Memory B cell (primary cell): ENCODE measurements at places on chromosomes 11 and 22.

- DNase-seq = no peak
These were observed 66.2 kb downstream of the AMBRA1 start for GRCh38 chr11:46527591-46528130.

- no peak for DNase-seq
These were observed 7.0 kb downstream of the KIRREL3 start for GRCh38 chr11:126993599-126993998.

DNA sequence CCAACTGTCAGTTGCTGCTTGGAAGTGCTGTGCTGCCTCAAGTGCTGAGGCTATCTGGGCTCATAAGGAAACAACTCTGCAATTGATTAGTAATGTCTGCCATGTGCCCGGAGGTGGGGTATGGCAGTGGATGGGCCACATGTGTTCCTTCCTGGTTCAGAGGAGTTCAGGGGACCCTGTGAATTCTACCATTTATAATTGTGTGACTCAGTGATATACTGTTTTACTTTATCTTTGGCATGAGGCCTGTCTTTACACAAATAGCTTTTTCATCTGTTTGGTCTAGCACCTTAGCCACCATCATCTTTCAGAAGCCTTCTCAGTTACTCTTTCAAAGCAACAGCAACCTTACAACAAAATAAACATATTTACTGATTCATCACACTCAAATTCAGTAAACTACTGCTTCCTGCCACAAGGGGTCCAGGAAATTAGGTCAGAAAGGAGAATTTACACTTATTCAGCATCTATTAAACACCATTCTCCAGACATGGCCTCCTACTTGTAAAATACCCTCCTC lies 20.9 kb downstream of the DKK3 start:
- no peak for DNase-seq

GRCh38 chr11:96704847-96705246 lies 315.0 kb downstream of the JRKL start:
- DNase-seq = no peak

- no peak for DNase-seq
These were observed 84.5 kb downstream of the MN1 start for GRCh38 chr22:27717094-27717493.

DNA sequence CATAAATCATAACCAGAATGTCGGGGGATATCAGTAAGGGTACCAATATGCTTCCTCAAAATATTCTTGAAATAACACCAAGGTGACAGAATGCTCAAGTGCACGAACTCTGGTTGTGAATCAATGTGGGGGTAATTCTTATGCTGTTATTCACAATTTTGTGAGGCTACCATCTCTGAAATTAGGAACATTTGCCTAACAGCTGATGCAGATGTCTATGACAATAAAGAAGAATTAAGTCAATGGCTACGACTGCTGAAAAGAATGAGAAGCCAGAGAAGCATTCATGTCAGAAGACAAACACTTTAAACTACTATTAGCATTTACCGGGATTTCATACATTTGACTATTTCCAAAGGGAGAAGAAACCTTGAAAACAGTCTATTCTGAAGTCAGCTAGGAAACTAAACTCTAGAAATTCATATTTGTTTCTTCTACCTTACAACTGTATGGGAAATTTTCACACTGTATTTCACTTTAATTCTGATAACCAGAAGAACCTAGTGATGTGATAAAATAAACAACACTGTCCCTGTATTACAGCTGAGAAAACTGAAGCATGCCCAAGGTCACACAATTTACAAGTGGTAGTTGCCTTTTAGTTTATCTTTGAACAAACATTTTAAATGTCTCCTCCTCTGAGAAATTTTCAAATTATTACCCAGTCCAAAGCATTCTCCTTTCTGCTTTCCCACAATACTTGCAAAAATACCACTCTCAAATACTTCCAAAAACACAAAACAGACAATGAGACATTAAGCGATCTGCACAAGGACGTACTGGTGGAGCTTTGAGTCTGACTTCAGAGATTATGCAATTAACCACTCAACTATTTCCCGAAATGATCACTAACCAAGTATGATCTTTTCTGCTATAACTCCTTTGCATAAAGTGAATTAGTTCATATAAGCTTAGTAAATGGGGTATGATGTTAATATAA lies 18.0 kb upstream of the ARHGAP32 start:
- DNase-seq = no peak

- DNase-seq = no peak
These were observed 16.9 kb upstream of the PEX26 start for GRCh38 chr22:18060646-18061620.

DNA sequence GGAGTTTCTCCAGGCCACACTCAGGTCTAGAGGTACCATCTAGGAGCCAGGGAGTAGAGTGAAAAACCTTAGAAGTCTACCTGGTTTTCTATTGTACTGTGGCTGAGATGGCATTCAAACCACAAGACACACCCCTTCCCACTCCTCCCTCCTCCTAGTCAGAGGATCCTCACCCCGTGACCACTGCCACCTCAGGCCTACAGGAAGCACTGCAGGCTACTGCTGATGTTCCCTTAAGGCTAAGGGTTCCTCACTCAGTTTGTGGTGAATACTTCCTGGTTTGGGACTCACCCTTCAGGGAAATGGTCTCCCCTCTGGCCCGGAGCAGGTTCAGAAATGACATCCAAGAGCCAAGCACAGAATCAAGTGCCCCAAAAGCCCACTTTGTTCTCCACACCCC lies 1293.9 kb downstream of the JRKL start:
- DNase-seq = no peak

- no peak for DNase-seq
These were observed 59.3 kb downstream of the GGTLC2 start for GRCh38 chr22:22703715-22704114.

GRCh38 chr22:27915986-27916385 lies 3.1 kb downstream of the PITPNB start:
- DNase-seq = no peak

GRCh38 chr22:35476341-35476740 lies 64.3 kb upstream of the RASD2 start:
- no peak for DNase-seq

GRCh38 chr11:98455500-98456307 lies 565.0 kb upstream of the CNTN5 start:
- DNase-seq = no peak

DNA sequence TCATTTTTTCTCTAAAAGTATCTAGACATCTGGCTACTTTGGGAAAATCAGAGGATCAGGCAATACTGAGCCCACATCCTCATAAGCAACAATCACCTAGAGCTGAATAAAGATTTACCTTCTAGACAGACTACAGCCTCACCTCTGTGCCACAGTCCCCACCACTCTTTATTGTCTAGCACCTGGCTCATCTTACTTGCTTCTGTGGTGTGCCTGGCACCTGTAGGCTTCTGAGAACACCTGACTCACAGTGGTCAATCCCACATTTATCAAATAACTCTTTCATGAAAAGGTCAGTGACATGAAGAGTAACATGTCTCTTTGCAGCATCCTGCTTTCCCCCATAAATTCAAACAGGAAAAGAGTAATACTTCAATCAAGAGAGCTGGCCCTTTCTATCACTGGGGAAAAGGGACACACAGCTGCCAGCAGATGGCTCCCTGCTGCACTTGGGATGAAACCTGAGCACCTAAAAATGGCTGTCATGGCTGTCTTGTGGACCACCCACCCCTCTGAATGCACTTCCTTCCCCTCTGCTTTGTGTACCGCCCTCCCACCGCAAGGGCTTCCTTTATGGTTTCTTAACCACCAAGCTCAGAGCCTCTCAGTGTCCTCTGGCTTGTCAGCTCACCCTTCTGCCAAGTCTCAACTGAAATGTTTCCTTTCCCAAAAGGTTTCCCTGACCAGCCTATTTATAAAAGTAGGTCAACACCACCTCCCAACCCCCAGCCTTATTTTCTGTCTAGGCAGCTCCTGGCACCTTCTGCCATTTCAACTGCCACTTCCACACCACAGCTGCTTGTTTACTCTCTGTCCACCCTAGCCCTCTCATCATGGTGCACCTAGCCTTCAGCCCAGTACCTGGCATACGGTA lies 9.3 kb downstream of the TFIP11 start:
- DNase-seq = peak; percentile 39

- DNase-seq = no peak
These were observed 11.7 kb upstream of the SORL1-AS1 start for GRCh38 chr11:121464352-121464946.

DNA sequence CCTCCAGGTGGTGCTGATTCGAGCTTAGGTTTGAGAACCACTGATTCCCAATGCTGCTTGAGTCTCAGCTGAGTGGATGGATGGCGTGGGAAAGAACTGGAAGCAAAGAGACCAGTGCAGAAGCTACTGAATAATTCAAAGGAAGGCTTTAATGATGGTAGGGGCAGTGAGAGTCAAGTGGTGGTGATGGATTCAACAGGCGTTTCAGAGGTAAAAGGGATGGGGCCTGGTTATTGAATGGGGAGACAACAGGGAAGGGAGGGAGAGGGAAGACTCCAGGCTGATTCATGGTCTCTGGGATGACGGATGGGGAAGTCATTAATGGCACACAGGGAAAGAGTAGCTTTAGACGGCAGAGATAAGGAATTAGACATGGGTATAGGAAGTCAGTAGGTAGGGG lies 104.3 kb upstream of the TBCEL start:
- DNase-seq = no peak

GRCh38 chr11:120139316-120140069 lies 1.6 kb upstream of the TRIM29 start:
- no peak for DNase-seq

GRCh38 chr11:129611661-129612446 lies 203.8 kb upstream of the TMEM45B start:
- no peak for DNase-seq

GRCh38 chr22:20553947-20554741 lies 46.7 kb downstream of the MED15 start:
- no peak for DNase-seq

DNA sequence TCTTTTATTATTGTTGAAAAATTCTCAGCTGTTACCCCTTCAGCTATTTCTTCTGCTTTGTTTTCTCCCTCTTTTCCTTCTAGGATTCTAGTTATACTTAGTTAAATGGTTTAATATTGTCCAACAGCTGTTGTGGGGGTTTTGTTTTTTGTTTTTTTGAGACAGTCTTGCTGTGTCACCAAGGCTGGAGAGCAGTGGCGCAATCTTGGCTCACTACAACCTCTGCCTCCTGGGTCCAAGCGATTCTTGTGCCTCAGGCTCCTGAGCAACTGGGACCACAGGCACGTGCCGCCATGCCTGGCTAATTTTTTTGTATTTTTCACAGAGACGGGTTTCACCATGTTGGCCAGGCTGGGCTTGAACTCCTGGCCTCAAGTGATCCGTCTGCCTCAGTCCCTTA lies 12.7 kb downstream of the SDHAF2 start:
- DNase-seq = no peak

DNA sequence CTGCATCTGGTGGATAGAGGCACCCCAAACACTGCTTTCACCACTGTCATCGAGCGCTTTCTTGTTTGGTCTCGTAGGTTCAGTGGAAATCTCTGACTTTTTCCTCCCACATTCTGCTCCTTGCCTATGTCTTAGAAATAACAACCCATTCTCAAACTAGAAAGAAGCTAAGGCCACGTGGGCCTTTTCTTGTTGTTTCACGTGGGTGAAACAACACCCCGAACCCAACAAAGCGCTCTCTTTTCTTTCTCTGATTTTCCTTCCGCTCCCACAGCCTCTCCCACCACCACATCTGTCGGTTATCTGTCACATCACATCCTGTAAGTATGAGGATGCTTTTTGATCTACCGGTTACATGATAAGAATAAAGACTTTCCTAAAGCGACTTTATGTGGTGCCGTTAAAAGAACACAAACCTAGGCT lies 77.1 kb downstream of the LINC01488 start:
- no peak for DNase-seq

DNA sequence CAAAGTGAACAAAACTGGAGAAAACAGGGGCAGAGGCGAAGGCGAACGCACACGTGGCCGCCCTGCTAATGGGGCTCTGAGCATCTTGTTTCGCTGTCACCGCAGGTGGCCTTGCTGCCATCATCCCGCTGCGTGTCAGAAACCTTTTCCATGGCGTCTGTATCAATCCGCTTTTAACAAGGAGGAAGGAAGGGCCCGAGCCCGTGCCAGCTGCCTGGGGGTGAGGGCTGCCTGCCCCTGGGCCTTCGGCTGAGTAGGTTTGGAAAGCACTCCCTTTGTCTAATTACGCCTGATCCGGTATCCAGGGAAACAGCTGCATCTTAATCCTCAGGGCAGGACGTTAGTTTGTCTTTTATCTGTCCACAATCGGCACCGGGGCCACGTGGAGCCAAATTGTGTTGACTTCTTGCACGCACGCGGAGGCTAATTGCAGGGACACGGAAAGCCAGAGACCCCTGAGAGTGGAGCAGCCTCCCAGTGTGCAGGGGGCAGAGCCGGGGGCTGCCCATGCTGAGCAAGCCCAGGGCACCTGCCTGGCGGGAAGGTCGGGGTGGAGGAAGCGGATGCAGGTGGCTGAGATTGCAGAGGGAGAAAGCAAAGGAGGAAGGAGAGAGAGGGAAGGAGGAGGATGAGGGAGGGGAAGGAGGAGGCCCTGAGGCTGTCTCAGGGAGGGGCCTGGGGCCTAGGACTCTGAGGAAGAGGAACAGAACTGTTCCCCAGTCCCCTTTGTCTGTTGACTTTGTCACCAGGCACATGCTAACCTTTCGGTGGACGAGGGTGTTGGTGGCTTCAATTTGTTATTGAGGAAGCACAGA lies 19.2 kb upstream of the TH start:
- DNase-seq = no peak

DNA sequence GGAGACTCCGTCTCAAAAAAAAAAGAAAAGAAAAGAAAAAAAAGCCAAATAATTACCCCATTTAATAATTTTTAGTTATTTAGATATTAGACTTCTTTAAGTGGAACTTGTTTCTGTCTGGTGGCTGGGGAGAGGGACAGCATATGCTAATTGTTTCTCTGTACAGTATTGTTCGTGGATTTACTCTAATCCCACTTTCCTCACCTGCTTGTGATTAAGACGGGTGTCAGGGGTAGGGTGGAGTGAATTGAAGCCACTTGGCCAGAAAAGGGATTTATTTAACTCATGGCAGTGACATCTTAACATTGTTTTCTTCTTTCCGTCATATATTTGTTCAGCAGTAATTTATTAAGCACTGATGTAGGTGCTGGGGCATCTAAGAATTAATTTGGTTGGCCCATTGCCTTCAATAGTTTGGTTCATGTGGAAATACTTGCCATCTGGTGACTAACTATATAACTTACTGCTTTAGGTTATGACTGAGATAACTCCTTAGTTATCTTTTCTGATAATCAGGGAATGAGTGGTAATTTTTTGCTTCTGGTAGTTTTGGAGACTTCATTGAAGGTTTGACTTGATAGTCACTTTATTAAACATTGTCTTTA lies 4.6 kb downstream of the TNRC6B start:
- no peak for DNase-seq

DNA sequence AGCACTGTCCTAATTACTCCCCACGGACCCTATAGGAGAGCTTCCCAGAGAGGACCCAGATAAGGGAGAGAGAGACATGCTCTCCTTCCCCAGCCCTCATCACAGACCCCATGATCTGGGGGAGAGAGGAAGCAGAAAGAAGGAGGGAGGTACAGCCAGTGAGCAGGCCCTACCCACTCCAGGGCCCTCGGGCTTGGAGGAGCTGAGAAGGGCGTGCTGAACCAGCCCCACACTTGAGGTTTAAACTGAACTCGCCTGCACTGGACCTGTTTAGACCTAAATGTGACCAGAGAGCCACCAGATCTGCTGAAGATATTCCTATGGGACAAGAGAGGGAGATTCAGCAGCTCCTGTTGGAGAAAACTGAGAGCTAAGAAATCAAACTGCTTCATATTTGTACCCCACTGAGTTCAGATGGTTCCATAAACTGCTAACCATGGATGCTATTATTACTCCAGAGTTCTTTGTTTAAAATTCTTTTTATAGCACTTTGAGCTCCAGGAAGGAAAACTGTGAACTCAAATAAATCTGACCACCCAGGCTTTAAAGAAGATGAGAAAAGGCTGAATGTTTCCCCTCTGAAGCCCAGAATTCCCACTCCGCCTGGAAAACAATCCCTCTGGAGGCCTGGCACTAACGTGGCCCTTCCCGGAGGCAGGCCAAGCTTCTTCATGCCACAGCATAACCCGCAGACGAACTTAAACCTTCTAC lies 67.2 kb downstream of the EFCAB6 start:
- DNase-seq = no peak
